Myocyte (in vitro differentiated cells): ENCODE measurements at places on chromosomes 5 and 9.

GRCh38 chr9:122988920-122989621 is 44.4 kb upstream of the GPR21 start:
- DNase-seq: no peak

GRCh38 chr5:80269991-80270438 is 14.2 kb upstream of the SERINC5 start:
- DNase-seq: no peak

GRCh38 chr9:82560457-82560904 is 502.5 kb downstream of the RASEF start:
- DNase-seq: no peak

DNA sequence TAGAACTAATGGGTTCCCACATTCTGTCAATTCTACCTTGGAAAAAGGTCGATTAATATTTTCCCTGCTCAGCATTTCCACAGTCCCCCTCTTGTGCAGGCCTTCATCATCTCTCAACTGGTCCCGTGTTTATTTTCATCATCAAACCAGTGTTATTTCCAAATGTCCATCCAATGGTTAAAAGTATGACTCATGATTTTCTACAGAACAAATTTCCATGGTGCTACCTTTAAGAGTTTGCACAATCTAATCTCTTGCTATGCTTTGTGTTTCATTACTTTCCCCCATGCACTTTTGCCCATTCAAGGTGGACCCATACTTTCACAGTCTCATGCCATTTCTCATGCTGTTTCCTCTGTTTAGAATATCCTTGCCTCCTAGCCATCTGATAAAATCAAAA is 143.7 kb downstream of the CCDC192 start:
- no peak for DNase-seq

- no peak for DNase-seq
Measured at GRCh38 chr9:99713838-99714306, 107.8 kb upstream of the NR4A3 start.

- DNase-seq: peak; percentile 52
Measured at GRCh38 chr5:93503598-93504067, 77.4 kb downstream of the NR2F1-AS1 start.

GRCh38 chr5:145539201-145539600 is 295.9 kb downstream of the PRELID2 start:
- no peak for DNase-seq

GRCh38 chr9:76321195-76321828 is 72.9 kb downstream of the RFK start:
- DNase-seq: peak; percentile 61

GRCh38 chr9:21357479-21358460 is 7.1 kb upstream of the IFNA6 start:
- peak; percentile 12 for DNase-seq

GRCh38 chr9:135602789-135603481 is 36.4 kb downstream of the GLT6D1 start:
- DNase-seq: peak; percentile 46

GRCh38 chr5:123157791-123158581 is 68.9 kb downstream of the PRDM6 start:
- peak; percentile 27 for DNase-seq

DNA sequence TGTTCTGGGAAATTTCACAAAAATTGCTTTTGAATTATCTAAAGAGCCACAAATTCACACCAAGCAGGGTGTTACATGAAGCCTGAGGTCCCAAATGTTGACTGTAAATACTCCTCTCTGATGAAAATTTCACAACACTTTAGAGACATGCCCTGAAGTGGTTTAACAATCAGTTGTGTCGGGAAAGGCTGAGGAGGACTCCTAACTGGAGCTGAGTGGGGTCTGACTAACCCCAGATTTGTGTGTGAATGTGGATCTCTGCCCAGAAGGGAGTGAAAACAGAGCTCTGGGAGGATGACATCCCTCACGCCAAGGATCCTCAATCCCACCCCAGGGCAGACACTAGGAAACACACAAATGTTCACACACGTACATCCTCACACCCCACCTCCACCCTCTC is 31.1 kb upstream of the GRXCR2 start:
- DNase-seq: no peak

DNA sequence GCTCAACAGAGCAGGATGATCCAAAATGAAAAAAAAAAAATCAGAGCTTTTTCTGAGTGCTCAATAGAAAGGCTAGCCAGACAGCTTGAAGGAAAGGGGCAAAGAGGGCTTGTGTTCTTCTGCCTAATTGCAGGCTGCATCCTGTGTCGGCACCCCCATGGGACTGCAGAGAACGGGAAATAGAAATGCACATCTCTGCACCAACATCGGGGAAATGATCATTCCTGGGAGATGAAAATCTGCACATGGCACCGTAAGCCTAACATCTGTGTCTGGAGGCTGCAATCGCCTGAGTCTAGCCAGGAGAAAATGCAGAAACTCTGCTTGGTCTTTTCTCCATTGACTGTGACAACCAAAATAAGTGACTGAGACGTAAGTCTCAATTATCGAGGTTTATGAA is 243.9 kb downstream of the ICE1 start:
- no peak for DNase-seq

DNA sequence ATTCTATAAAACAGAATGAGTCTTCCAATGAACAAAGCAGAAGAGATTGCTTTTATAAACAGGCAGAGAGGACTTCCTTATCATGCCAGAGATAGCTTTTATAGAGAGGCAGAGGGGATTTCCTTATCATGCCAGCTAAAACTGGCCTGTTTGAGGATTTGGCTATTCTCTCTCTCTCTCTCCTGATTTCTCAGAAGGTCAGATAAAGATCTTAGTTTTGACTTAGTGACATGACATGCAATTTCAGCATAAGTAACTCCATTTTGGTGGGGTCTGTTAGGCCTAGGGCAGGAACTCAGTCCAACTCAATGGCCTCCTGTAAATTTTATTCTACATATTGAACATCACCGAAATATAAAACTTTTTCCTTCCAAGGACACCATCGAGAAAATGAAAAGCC is 31.5 kb upstream of the DENND4C start:
- no peak for DNase-seq

DNA sequence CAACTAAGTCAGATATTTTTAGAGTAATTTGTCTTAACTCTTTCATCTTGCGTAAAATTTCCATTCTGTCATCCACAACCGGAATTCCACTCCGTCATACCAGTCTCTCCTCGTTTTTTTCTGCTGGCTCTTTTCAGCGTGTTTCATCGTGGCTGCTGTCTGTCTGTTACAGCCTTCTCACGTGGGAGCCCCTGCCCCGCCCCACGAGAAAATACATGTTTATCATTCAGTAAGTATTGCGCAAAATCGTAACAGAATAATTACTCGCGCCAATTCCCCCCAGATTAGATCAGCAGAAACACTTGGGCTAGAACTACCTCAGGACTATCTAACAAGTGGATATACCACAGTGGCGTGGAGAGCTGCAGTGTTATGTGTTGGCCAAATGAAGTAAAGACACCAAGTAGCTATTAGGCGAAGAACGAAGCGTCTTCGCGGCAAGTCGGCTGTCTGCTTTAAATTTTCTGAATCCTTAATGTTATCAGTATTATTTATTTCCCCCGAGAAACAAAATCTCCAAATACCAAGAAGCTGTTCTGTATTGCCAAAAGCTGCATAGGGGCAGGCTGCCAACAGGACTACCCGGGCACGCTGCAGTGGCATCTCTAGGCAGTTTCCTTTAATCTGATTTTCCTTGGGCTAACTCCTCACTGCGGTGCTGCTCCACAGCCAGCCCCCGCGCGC is 566 bp upstream of the FOCAD start:
- peak; percentile 53 for DNase-seq

GRCh38 chr9:89065921-89066320 is 74.7 kb downstream of the S1PR3 start:
- DNase-seq: no peak

DNA sequence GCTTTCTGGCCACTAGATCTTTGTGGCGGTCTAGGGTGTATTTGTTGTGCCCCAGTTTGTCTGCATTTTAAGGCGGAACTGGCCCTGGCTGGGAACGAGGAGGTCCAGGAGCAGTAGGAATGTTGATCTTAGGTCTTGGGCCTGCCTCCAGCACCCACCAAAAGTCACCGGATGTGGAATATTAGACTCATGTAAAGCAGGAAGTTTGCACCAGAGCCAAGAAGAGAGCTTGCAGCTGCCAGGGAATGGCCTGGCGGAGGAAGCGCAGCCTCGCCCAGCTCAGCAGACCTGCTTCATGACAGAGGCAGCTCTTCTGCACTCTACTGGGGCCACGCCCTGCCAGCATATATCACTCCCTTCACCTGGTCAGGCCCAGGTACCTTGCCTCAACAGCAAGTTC is 3.3 kb downstream of the GPX3 start:
- DNase-seq: peak; percentile 64

DNA sequence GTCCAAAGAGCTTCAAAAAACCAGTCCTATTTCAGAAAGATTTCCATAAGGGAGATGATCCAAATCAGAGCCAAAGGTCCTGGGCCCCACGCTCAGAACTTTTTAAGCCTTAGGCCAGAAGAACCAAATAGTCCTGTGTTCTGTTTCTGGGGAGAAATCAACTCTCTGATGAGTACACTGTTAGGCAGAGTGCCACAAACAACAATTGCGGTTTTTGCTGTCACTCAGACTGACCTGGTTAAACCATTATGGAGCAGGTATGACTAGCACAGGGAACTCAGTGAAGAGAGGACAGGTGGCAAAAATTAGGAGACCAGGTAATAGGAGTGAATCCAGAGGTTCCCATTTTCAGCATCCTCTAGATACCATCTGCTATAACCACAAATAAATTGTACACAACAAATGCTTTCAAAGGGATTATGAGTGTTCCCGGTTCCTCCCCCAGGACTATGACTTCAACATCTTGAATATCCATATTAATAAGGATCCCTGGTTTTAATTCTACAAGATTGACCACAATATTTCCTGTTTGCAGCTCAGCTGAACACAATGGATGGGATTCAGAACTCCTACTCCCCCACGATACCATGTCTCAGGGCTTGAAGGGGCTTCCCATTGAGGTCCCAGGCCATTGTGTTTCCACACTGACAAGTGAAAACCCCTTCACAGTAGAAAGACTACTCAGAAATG is 52.1 kb upstream of the FREM1 start:
- no peak for DNase-seq

GRCh38 chr9:10443181-10443867 is 169.5 kb downstream of the PTPRD start:
- no peak for DNase-seq

GRCh38 chr5:123928401-123928800 is 416.4 kb downstream of the CSNK1G3 start:
- DNase-seq: no peak

DNA sequence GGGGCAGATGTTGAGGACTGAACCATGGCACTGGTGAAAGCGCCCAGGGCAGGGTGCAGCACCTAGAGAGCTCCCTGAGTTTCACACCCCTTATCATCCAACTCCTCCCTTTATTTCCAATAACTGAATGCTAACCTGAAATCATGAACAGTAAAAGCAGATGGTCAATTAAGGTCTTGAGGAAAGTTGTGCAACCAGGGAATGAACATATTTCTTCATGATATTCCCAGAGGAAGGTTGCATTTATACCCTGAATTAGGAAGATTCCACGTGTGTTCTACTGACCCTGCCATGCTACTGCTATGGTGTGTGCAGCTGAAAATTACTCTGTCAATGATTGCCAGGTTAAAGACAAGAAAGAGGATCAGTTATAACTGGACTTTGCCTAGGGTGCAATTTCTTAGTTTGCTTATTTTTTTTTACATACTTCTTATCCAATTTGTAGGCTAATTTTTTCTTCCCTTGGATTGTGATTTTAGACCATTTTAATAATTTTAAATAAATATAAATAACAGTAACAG is 319.8 kb downstream of the SEMA5A start:
- DNase-seq: no peak

GRCh38 chr5:75052192-75053053 is at the start of gene GCNT4:
GCNT4 (minus strand) TSS chr5:75052558; CDS start chr5:75030037, 22,521 bp downstream.
- peak; percentile 56 for DNase-seq

- peak; percentile 77 for DNase-seq
Measured at GRCh38 chr5:66306105-66306843, 162.2 kb downstream of the SREK1 start.

- DNase-seq: no peak
Measured at GRCh38 chr5:62692946-62693713, 114.5 kb downstream of the LRRC70 start.

DNA sequence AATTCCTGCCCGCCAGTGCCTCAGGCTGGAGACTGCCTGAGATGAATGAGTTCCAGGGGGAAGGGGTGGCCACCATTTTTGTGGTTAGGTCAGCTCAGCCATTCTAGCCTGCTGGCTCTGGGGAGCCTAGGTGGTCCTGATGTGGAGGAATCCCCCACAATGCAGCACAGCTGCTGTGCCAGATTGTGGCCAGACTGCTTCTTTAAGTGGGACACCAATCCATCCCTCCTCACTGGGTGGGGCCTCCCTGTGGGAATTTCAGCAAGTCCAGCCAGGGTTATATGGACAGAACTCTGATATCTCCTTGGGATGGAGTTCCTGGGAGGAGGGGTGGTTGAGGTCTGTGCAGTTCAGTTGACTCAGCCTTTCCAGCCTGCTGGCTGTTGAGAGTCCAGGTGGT is 51.2 kb upstream of the DAP start:
- DNase-seq: no peak

DNA sequence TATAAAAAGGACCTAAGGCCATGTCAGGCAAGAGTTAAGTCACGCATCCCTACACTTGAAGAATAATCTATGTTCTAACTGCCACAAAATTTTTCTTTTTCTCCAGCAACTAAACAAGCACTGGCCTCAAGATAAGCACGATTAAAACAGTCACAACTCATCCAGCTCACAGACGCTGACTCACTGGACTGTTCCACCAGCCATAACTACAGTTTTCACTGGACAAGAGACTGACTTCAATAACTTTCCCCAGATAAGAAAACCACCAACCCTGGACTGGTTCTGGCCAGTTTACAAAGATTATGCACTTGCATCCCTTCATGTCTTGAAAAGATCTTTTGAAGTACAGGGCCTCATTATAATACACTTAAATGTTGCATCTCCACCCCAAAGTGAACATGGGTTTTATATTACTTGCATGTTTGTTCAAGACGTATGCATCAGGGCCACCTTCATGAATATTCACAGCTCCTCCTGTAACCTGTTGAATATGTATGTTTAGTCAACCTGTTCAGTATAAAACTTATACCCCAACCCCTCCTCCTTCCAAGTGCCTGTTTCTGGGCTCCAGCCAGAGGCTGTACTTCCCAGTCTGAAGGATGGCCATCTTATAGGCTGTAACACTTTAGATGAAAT is 129.3 kb upstream of the EPB41L4A start:
- DNase-seq: peak; percentile 40

DNA sequence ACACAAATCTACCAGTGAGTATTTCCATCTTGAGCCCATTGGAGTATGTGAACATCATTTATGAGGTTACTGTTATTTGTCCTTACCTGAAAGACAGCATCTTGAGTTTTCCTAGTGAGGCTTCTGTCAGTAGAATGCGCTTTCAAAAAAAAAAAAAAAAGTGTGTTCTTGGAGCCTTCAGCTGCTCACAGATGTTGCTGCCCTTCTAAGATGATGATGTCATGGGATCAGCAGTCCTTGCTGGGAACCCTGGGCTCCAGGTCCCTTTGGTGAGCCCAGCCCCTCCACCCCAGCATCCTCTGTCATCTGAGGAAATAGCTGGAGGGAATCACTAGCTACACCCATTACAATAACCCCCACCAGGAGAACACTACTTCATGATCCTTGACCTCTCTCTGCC is 83.3 kb downstream of the ATPSCKMT start:
- DNase-seq: no peak
